ENCODE measurements at places on chromosomes 7 and 10.

GRCh38 chr10:66223656-66224055 is 702.2 kb upstream of the LRRTM3 start:
- DNase-seq, result no peak

DNA sequence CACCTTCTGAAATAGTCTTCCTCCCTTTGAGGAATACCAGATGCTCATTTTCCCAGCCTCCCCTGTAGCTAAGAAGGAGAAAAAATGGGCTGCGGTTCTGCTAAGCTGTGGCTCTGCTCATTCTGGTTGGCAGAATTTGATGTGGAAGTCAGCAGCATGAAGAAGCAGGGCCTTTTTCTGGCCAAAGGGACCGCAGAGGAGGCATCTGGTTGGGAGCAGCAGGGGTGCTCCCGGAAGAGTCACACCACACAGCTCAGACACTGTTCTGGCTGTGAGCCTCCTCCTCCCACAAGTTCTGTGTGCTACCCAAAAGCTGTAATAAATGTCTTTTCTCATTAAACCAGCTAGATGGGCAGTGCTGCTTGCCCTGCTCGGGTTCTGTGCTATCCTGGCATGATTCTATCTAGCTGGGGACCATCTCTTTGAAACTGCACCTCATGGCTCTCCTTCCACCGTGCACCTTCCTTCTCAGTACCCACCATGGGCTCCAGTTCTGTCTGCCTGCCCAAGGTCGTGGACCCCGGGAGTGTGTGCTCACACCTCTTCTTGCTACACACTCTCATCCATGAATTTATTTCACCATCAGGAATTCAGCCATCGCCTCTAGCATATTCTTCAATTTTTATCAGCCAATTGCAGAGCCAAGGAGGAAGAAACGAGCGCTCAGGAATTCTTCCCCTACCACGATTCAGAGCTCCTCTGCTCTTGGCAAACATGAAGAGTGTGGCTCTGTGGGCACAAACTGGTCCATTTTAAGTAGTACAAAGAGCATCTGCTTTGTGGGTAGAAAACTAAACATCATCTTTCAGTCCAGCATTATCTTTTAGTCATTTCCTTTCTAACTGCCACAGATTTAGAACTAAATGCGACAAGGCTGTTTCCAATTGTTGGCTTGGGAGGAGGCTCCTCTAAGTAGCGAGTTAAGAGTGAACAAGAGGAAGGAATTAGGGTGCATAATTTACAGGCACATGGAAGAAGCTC is 76.9 kb downstream of the FAM171A1 start:
- DNase-seq, result no peak

- no peak for DNase-seq
These were observed 15.6 kb downstream of the SNX10 start for GRCh38 chr7:26307226-26307625.

DNA sequence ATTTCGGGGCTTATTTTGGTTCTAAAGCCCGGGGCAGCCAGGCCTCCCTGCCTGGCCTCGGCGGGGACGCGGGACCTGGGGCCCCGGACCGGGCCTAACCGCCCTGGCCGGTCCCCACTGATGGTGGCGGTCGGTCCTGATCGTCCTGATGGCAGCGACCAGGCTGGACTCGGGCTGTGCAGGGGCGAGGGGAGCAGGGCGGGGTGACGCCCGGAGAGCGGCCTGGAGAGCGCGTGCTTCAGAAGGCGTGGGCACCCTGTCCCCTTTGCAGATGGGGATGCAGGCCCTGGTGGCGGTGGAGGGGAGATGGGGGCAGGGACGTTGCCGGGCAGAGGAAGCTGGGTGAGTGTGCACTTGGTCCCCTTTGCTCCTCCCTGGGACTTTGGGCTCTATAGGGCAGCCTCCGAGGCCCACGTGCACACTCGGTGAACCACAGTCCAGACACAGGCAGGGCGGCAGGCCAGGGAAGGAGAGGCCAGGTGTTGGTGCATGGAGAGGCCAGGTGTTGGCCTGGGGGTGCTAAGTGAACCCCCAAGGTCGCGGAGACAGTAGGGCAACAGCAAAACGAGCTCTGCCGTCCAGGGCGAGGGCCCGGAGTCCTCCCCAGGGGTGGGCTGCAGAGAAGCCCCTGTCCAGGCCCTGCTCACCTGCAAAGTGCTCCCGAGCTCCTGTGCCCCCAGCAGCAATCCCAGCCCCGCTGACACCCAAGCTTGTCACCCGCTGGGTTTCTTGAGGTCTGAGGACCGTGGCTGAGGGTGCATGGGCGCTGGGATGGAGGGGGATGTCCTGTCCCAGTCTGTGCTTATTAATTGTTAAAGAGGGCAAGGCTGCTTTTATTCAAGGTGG is 42.4 kb upstream of the FAM20C start:
- no peak for DNase-seq

DNA sequence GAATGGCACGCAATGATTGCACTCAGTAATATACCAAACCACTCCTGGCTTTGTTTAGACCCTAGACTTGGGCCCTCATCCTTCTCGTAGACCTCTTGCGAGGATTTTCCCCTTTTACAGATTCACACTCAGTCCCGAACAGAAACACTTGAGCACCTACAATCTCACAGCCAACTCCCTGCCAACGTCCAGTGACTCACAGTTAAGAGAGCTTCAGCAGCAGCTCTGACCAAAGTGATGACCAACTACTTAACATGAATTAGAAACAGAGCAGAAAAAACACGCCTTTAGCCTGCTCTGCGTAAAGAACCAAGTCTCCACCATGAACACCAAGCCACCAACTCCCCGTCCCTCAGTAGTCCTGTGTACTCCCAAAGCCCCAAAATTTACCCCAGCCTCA is 2.2 kb downstream of the DNAJC30 start:
- no peak for DNase-seq

- no peak for DNase-seq
These were observed 20.4 kb upstream of the HIPK2 start for GRCh38 chr7:139798221-139798620.

DNA sequence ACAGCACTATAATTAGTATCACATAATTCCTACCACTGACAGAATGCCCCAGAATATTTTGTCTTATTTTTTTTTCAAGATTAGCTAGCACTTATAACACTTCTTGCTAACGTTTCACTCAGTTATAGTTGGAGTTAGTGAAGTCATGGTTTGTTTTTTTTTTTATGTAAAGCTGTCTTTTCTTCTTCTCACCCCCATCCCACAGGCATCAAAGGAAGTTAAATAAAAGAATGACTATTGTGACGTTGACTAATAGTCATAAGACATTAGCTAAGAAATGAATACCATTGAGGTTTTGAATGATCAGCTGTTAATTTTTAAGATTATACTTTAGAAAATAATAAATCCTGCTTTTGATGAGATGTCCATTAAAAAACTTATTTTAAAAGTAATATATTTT is 498.3 kb downstream of the GFRA1 start:
- no peak for DNase-seq

DNA sequence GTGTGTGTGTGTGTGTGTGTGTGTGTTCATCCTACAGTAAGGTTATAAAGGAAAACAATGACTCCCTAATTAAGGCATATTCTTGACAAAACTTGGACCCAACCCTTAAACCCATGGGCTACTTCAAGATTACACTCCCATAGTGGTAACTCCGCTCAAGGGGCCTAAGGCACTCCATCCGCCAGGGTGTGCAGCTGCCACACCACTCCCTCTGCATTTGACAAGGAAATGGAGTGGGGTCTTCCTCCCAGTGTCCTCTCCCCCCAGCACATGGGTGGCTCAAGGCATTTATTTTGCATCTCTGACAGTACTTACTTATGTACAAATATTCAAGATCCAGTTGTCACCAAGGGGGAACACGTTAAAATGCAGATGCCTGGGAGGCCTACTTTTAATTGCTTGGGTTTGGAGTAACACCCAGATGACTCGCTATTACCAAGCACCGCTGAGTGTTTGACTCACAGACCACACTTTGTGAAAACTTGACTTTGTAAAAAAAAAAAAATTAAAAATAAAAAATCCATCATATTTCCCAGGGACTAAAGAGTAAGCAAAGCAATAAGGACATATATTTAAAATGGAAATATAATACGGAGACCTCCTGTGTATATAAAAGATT is 53.0 kb upstream of the AGR3 start:
- DNase-seq, result no peak

- DNase-seq, result peak; percentile 90
These were observed at the start of gene PRKRIP1 for GRCh38 chr7:102395873-102396709. Gene PRKRIP1, plus strand, starts transcription at chr7:102396363. Its CDS starts 49 bp downstream, at chr7:102396412.

DNA sequence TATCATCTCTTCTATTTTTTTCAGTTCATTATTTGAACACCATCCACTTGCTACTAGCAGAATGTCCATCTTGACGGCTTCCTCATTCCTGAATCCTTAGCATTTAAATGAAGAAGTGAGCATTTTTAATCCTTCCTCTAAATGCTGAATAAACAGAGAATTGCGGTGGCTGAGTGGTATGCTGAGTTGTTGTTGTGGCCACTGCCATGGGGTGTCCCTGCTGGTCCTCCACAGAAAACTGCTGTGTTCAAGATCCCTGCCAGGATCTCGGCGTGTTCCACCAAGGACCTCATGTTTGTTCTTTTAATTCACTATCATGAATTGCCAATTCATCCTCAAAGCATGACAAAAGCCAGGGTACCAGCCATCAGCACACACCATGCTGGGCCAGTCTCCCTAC is 48.9 kb upstream of the HABP2 start:
- DNase-seq, result no peak

DNA sequence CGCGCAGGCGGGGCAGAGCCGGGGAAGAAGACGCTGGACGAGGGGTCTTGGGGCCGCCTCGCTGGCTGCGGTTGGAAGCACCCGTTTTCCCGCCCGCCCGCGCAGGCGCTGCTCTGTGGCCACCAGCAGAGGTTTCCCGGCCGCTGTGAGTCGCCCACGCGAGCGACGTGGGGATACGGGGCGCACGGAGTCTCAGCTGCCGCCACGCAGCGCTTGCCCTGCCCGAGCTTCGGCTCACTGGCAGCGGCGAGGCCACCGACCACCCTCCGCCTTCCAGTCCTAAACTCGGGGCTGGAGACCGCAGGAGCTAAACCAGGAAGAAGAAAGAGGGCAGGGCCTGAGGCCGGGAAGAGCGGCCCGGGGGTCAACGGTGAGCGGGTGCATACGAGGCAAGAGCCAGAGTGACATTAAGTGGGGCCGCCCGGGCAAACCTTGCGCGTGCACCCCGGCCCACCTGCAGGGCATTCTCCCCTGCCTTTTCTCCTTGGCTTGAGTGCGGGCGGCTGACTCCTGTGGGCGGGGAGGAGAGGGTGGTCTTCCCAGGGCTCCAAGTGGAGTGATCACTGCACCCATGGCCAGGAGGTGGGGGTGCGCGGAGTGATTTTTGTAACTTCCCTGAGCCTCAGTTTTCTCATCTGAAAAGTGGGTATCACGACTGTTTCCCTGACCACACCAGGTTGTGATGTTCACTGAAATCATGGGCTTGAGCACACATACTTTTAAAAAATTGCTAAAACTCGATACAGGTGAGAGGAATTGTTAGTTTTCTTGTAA is 7.1 kb upstream of the EMX2 start:
- no peak for DNase-seq

DNA sequence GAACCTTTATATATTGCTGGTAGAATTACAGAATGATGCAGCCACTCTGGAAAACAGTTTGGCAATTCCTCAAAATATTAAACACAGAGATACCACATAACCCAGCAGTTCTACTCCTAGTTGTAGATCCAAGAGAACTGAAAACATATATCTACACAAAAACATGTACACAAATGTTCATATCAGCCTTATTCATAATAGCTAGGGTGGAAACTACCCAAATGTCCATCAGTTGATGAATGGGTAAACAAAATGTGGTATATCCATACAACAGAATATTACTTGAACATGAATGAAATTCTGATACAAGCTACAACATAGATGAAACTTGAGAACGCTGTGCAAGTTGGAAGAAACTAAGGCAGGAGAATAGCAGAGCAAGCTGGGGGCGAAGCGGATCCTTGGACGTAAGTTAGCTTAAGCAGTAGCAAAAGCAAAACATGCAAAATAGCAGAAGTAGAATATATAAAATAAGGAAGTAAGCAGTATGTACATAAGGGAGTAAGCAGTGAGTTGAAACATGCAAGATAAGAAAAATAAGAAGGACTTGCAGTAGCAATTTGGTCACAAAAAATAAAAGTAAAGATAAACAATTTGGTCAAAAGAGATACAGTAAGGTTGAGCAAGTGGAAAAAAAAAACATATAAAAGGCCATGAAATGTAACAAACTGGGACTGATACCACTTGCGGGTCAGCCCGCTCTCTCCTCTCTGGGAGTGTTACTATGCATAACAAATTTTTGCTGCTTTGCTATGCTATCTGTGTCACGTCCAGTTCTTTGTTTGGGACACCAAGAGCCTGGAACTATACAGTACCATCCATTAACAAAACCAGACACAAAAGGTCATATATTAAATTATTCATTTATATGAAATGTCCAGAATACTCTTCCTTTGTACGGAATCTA is 18.0 kb upstream of the HILPDA start:
- DNase-seq, result no peak

DNA sequence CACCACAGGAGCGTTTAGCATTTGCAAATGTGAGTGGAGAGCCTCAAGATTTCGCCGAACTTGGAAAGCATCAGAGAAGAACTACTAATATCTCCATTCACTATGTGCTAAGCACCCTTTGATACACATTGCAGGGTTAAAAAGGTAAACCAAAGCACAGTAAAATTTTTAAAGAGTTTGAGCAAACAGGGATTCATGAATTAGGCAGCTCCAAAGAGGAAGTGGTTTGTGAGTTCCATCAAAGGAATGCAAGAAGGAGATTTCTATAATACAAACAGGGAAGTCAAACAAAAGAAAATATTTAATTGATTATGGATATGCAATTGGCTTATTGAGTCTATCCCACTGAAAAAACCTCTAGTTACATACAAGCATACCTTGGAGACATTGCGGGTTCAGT is 81.1 kb upstream of the TMEM72 start:
- no peak for DNase-seq

- DNase-seq, result no peak
These were observed 130.9 kb upstream of the CDK6 start for GRCh38 chr7:92967238-92967637.

DNA sequence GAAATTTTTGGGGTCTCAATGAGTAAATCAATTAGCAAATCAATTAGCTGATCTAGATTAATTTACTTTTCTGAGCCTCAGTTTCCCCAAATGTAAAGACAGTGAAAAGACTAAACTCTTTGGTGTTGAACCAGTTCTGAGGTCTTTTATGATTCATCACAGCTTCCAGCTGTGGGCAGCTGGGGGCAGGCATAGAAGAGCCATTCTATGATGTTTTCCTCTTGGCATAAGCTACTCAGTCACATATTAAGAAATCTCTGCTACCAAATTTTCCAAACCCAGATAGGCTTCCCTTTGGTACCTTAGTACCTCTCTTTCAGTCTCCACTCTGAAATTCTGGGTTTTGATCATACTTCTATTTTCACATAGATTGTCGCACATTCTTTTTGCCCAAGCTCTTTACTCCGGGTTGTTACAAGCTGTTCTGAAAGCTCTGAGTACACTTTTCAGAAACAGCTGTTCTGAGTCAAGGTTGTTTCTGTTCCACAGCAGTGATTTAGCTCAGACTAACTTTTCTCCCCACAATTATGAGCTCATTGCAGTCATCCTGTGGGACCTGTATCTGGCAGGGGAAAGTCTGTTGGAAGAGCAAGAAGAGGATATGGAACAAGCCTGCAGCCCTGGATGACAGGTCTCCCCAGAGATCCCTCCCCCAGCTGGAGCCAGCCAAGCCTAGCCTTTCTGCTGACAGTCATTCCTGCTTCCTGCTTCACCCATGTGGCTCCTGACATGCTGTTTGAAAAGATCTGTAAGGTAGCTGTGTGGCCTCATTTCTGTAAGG is 599.6 kb upstream of the GHITM start:
- no peak for DNase-seq

GRCh38 chr7:90625562-90625961 is 29.4 kb downstream of the CDK14 start:
- peak; percentile 89 for DNase-seq

Measured in NCI-H524 (cell line).